Activated CD4-positive, CD25-positive, alpha-beta regulatory T cell treated with anti-CD3 and anti-CD28 coated beads, Interleukin-2, amount 50 U/mL, for 24 hours (primary cell): ENCODE measurements at places on chromosomes 2 and 18.
A peak's percentile ranks its signal among the peaks of the same experiment; 100 is the strongest.

GRCh38 chr2:159753797-159754196 is 41.5 kb downstream of the MARCHF7 start:
- no peak for ATAC-seq

DNA sequence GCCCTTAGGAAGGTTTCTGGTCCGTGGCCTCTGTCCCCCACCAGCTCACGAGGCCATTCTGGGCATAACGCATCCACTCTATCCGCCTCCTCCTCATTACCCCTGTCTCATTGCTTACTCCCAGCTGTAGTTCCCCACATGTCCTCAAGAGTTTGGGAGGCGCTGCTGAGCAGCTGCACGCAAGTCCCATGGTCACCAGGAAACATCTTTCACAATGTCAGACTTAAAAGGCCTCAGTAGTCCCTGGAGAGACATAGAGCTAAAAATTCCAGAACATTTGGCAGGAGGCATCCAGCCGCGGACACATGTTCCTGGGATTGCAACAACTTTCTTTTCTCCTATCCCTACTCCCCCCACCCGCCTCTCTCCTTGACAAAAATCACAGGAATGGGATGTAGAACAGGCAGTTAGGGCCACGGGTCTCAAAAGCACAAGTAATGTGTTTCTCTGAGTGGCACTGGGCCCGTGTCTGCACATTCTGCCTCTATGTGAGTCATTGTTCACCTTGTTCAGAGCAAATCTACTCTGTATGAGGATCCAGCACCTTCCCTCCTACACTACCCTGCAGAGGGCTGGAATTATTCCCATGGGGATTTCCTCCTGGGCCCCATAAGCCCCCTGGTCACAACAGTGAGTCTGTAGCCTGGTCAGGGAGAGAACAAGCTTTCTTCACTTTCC is 8.1 kb downstream of the LBH start:
- ATAC-seq = peak; percentile 11

DNA sequence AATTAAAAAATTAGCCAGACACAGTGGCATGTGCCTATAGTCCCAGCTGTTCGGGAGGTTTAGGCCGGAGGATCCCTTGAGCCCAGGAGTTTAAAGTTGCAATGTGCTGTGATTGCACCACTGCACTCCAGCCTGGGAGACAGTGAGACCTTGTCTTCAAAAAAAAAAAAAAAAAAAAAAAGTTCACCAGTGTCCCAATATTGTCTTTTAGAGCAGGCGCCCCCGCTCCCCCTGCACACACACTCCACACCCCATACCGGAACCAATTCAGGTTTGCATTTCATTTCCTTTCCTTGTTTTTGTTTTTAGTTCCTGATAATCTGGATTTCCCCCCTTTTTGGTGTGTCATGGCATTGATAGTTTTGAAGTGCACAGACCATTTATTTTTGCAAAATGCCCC is 10.4 kb downstream of the TMEM87B start:
- no peak for ATAC-seq

- ATAC-seq = no peak
Measured at GRCh38 chr2:187207126-187207525, 240.9 kb downstream of the CALCRL start.

DNA sequence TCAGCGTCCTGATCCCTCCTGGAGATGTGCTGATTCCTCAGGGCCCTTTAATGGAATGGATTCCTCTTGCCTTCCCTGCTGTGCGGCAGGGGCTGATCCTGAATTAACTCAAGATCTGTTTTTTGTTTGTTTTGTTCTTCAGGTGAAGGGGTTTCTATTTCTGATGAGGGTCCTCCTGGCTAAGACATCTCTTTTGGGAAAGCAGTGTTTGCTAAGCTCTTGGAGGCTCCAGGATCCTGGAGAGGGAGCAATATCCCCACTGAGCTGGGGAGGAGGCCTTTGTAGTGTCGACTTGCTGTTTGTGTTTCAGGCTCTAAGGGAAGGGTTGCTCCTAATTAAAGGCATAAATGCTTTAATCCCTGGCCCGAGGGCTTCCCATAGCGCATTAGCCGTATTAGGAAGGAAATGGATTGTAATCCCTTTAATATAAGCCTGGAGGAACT is 65.3 kb upstream of the FOXI3 start:
- ATAC-seq = no peak

DNA sequence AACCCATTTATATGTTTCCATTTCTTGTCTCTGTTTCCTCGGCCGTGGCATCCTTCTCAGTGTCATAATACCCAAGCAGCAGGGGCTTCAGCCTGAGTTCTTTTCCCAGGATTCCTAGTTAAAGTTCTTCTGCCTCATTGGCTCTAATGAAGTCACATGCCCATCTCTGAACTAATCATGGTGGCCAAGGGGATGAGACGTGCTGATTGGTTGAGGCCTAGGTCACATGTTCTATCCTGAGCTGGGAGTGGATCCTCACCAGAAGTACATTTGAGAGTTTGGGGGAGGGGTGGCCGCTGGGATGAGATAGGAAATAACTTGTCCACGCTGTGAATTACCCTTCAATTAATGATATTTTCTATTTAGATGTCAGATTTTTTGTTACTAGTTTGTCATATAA is 3.8 kb upstream of the UGT1A5 start:
- no peak for ATAC-seq

GRCh38 chr2:84991404-84992160 is 20.6 kb downstream of the KCMF1 start:
- ATAC-seq = peak; percentile 61

GRCh38 chr2:47551800-47552525 is 149.0 kb downstream of the MSH2 start:
- ATAC-seq = no peak

- no peak for ATAC-seq
Measured at GRCh38 chr2:205701509-205701908, 19.2 kb downstream of the NRP2 start.

DNA sequence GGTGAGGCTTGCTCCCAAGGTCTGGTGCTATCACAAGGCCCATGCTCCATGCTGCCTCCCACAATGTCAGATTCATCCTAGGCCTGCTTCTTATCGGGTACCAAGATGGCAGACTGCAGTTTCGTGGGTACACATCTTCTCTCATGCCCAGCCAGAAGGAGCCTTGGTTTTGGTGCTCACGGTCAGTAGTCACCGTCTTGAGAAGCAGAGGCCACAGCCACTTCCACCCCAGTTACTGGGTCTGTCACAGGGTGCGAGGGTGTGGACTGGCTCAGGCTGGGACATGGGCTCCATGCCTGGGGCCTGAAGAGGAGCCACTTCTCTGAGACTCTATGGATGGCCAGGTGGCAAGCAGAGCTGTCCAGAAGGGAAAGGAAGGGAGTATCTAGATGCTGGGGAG is 178.8 kb upstream of the HS6ST1 start:
- ATAC-seq = no peak

DNA sequence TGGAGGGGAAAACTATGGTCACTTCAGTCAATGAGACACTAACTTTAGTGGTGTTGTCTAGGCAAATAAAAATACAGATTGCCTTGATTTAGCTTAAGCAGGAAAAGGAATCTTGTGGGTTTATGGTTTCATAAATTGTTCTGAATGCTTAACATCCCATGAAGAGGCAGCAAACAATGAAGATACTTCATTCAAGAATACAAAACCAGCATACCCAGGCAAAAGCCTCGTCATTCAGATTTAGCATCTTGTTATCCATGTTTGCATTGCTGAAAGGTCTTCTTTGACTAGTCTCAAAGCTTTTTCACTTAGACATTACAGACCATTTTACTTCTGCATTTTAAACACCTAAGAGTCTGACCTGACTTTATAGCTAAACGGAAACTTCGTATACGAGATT is 272.7 kb upstream of the FSHR start:
- ATAC-seq = no peak

DNA sequence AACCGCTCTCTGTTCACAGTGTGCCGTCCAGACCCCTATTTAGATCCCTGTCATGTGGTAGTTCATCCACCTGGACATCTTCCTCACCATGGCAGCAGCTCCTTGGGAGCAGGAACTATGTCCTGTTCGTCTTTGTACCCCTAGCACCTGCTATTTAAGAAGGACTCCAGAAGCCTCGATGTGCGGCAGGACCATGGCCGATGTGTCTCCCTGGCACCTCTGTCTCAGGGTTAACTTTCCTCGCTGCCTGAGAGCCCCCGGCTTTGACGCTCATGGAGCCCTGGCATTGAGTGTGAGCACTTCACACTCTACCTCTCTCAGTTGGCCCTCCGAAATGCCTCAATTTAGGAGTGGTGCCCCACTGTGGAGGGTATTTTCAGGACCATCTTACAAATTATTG is 152.0 kb downstream of the FAM210A start:
- ATAC-seq = no peak

DNA sequence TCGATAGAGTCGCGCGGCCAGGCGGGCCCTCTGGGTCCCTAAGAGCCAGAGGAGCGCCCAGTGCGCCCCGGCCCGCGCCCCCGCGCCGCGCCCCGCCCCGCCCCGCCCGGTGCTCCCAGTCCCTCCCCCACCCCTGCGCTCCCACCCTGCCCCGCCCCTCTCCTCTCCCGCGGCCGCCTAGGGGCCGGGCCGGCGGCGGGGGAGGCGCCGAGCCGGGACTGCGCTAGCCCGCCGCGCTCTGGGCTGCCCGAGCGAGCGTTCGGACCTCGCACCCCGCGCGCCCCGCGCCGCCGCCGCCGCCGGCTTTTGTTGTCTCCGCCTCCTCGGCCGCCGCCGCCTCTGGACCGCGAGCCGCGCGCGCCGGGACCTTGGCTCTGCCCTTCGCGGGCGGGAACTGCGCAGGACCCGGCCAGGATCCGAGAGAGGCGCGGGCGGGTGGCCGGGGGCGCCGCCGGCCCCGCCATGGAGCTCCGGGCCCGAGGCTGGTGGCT is at the start of gene GPC1:
GPC1 (plus strand) TSS at position 207 of the 491 bp plus-strand sequence; CDS start at position 463, 256 bp downstream.
- peak; percentile 68 for ATAC-seq

DNA sequence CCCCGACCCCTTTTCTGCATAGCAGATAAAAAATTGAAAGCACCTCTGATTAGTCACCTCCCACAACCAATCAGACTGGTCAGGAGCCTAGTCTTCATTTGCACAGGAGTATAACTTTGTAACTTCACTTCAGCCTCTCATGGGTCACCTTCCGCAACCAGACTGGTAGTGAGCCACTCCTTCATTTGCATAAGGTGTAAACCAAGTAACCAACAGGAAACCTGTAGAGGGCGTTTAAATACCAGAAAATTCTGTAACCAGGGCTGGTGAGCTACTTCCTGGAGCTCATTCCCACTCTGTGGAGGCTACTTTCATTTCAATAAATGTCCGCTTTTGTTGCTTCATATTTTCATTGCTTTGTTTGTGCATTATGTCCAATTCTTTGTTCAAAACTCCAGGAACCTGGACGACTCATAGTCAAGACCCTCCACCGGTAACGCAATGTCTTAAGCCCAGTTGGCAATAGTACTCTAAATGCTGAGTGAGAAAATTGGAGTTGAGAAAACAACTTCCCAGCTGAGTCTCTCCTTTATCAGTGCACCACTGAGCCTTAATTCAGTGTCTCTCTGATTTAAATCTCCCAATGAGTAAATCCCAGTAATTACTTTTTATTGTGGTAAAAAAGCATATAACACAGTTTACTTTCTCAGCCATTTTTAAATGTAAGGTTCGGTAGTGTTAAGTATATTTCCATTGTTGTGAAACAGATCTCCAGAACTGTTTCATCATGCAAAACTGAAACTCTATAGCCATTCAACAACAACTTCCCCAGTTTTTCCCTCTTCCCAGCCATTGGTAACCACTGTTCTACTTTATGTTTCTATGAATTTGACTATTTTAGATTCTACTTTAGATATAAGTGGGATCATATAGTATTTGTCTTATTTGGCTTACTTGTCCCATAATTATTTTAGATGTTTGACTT is 392.7 kb upstream of the SLC8A1 start:
- ATAC-seq = no peak

- ATAC-seq = no peak
Measured at GRCh38 chr2:152508446-152508845, 173.5 kb downstream of the FMNL2 start.

GRCh38 chr2:18077231-18077630 is 198.8 kb downstream of the KCNS3 start:
- ATAC-seq = no peak

DNA sequence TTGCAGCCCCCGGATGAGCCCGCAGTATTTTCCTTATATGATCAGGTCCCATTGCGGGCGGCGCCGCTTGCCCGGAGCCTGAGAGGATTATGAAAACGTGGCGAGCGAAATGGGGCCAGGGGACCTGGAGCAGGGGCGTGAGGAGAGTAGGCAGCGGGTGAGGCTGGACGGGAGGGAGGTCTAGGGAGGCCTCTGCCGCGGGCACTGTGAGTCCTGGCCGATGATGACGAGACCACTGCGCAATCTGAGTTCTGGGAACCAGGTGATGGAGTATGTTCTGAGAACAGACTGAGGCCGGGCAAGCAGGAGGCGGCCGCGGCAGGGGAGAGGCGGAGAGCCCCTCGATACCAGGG is 790 bp upstream of the ACAA2 start:
- peak; percentile 75 for ATAC-seq

DNA sequence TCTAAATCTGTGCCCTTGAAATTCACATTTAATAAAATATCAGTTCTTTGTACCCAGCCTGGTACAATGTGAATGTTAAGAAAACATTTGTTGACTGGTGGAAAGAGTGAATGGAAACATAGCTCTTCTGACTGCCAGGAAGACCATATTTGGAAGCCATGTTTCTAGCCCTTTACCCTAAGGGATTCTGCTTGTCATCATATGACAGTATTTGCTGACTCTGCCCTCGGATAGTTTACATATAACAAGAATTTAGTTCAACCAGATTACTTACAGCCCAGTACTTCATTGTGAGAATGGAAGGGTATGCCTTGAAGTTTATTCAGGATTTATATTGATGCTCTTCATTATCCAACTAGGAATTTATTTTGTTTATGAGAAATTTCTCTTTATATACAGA is 13.8 kb upstream of the KCNS3 start:
- no peak for ATAC-seq

GRCh38 chr2:46846536-46846935 is 69.1 kb downstream of the MCFD2 start:
- no peak for ATAC-seq

DNA sequence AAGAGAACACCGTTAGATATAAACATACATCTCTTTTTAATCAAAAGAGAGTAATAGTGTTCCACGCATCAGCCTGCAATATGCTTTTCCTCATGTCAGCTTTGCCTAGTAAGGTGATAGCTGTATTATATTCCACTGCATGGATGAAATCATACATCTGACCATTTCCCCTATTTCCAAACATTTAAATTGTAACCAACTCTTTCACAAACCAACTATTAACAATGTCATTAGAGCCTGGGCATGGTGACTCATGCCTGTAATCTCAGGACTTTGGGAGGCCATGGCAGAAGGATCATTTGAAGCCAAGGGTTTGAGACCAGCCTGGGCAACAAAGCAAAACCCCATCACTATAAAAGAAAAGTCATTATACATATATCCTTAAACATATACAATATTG is 284.8 kb downstream of the BCL11A start:
- no peak for ATAC-seq

GRCh38 chr2:128091726-128092080 is 703 bp downstream of the UGGT1 start:
- ATAC-seq = no peak

DNA sequence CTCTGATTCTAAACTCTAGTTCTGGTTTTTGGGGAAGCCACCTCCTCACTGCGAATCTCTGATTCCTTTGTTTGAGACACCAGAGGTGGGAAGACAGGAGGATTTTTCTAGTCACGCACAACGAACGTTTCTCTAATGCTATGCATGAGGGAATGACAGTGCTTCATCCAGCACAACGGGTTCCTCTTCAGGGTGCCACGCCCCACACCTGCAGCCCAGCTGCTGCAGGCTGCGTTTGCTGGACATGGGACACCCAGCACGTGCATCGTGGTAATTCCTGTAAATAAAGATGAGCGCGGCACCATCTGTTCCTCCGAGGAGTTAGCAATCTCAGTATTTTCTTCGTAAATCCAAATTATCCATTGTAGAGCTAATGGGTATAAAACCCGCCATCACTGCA is 37.5 kb upstream of the TPO start:
- ATAC-seq = no peak
